ENCODE measurements at places on chromosomes 12 and 14. TPM values are rescaled to one million over a fixed set of nuclear protein-coding genes. Genes with fewer than 3 reads are reported as not detected.

Gene CCDC196
- 15.7 TPM for total RNA-seq

Gene DENND5B
- 60.4 TPM for total RNA-seq

Gene SLC4A8
- total RNA-seq: 78.6 TPM

Gene GDF3
- not detected for total RNA-seq

Gene PPP1R1A
- total RNA-seq: 6.1 TPM

Gene INTS13
- total RNA-seq: 18.2 TPM

Gene GLIPR1L1
- 9.1 TPM for total RNA-seq

Gene HHIPL1
- 2.7 TPM for total RNA-seq

DNA sequence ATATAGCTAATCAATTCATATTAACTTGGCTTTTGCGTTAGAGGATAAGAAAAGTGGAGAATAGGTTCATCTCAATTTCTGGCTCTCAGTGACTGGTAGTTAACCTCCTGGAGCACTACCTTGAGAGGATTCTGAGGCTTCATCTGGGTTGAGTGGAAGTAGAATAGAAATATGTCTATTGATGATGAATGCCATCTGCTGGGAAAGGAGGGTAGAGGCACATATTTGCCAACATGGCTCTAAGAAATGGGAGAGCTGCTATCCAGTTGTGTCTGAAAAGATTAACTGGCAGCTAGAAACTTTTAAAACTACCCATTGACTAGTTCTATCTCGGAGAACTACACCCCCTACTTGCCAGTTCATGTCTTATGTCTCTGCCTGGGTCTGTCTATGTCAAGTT, 530.1 kb downstream of the NRXN3 start:
- no peak for DNase-seq
- no peak overlapping the region for H3K27ac ChIP-seq
- H3K27me3 ChIP-seq: no peaks in the 10 kb centered on the region
- no peaks in the 10 kb centered on the region for H3K36me3 ChIP-seq
- no peaks in the 10 kb centered on the region for H3K4me1 ChIP-seq
- no peak overlapping the region for H3K4me3 ChIP-seq

GRCh38 chr12:49098035-49098451, 3.4 kb upstream of the DHH start:
- H3K27ac ChIP-seq: no peak overlapping the region
- H3K4me1 ChIP-seq: peaks cover 5% of the 10 kb centered on the region
- H3K36me3 ChIP-seq: no peaks in the 10 kb centered on the region

DNA sequence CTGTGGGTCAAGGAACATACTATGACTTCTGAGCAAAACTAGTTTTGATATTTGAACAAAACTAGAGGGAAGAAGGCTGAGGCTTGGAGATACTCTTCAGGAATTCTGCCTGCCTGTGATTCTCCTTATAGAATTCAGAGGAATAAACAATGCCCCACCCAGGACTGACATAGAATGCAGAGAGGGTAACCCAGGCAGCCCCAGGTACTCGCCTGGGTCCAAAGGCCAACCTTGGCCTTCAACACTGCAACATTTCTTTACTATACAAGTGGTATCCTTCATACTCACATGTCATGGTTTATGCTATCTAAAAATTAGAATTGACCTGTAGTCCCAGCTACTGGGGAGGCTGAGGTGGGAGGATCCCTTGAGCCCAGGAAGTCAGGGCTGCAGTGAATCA, 217.0 kb upstream of the FOXN3 start:
- H3K4me1 ChIP-seq: peaks cover 6% of the 10 kb centered on the region
- no peak overlapping the region for H3K27ac ChIP-seq
- H3K4me3 ChIP-seq: no peak overlapping the region
- no peaks in the 10 kb centered on the region for H3K36me3 ChIP-seq

- H3K27me3 ChIP-seq: no peaks in the 10 kb centered on the region
- H3K4me1 ChIP-seq: peaks cover 43% of the 10 kb centered on the region
- peak overlapping the region; percentile 81 for H3K27ac ChIP-seq
- H3K36me3 ChIP-seq: no peaks in the 10 kb centered on the region
- DNase-seq: peak; percentile 77
Measured at GRCh38 chr14:50001151-50001998, 108.5 kb downstream of the ARF6 start.

DNA sequence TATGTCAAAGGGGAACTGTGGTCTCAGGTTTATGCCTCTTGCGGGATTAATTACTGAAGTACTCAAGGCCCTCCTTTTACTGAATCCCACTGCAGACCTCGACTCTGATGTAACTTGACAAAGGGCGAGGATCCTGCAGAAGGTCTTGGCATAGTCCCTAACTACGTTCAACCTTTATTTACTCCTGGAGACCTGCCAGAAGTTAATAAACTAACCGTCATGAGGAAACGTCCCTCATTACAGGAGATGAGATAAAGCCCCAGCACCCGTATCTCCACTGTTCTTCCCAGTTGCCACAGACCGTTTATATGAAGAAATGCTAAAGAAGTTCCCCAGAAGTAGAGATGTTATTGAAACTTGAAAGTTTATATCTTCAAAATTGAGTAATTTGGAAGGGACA, 190.9 kb downstream of the ETV6 start:
- H3K4me1 ChIP-seq: peaks cover 55% of the 10 kb centered on the region
- peak; percentile 2 for DNase-seq
- H3K36me3 ChIP-seq: no peaks in the 10 kb centered on the region
- H3K27me3 ChIP-seq: no peaks in the 10 kb centered on the region
- no peak overlapping the region for H3K27ac ChIP-seq

DNA sequence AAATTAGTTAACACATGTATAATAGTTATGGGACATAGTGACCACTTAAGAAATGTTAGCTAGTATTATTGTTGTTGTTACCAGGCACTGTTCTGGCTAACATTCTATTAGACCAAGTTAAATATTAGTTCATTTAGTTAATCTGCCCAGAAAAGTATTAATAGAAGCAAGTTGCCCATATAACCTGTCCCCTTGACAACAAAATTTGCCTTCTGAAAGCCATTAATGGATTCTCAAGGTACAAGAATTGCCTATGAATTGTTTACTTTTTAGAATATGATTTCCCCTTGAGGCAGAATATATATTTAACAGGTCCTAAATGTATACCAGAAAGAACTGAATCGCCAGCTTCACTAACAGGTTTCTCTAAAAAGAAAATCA, 167.3 kb upstream of the TMCC3 start:
- no peaks in the 10 kb centered on the region for H3K4me1 ChIP-seq
- no peaks in the 10 kb centered on the region for H3K36me3 ChIP-seq
- H3K27me3 ChIP-seq: no peaks in the 10 kb centered on the region

- no peaks in the 10 kb centered on the region for H3K4me1 ChIP-seq
- no peak overlapping the region for H3K27ac ChIP-seq
Measured at GRCh38 chr12:109385339-109386058, 37.8 kb downstream of the MYO1H start.

GRCh38 chr12:62716866-62717525, 218.0 kb downstream of the PPM1H start:
- peaks cover 13% of the 10 kb centered on the region for H3K4me1 ChIP-seq
- no peaks in the 10 kb centered on the region for H3K27me3 ChIP-seq
- H3K27ac ChIP-seq: no peak overlapping the region
- no peak for DNase-seq

DNA sequence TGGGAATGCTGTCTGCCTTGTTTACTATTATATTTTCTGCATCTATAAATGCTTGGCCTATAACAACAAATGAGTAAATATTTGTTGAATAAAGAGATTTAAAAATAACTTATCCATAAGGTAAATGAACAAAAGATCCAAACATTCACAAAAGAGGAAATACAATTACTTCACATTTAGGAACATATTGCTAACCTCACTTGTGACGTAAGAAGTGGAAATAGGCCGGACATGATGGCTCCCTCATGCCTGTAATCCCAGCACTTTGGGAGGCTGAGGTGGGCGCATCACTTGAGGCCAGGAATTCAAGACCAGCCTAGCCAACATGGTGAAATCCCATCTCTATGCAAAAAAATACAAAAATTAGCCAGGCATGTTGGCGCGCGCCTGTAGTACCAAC, 25.7 kb upstream of the CKAP4 start:
- no peak overlapping the region for H3K27ac ChIP-seq
- no peak overlapping the region for H3K4me3 ChIP-seq
- no peaks in the 10 kb centered on the region for H3K4me1 ChIP-seq
- H3K27me3 ChIP-seq: no peaks in the 10 kb centered on the region

DNA sequence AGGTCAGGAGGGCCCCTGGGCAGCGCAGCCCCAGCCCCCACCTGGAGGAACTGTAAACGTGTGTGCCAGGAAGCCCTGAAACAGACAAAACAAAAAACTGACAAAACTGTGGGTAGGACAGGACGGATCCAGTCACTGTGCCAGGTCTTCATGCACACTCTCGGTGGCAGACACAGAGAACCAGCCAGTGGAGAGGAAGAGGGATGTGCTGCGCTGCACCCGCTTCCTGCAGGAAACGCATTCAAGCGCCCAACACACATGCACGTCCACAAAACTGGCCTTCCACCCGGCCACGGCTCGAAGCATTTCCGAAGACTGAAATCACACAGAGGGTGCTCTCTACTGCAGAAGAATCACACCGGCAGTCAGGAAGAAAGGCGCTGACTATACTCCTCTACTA, 16.9 kb downstream of the BRF1 start:
- no peaks in the 10 kb centered on the region for H3K36me3 ChIP-seq
- H3K4me3 ChIP-seq: no peak overlapping the region
- H3K27me3 ChIP-seq: no peaks in the 10 kb centered on the region

GRCh38 chr14:66011855-66012254, 474.3 kb upstream of the CCDC196 start:
- no peak overlapping the region for H3K4me3 ChIP-seq
- no peak overlapping the region for H3K27ac ChIP-seq
- no peak for DNase-seq
- H3K36me3 ChIP-seq: no peaks in the 10 kb centered on the region
- H3K27me3 ChIP-seq: no peaks in the 10 kb centered on the region

GRCh38 chr12:1429980-1430379, 164.4 kb downstream of the FBXL14 start:
- H3K4me1 ChIP-seq: no peaks in the 10 kb centered on the region
- H3K4me3 ChIP-seq: no peak overlapping the region
- no peaks in the 10 kb centered on the region for H3K27me3 ChIP-seq

GRCh38 chr12:102573237-102573636, 92.9 kb upstream of the IGF1 start:
- no peaks in the 10 kb centered on the region for H3K27me3 ChIP-seq
- no peak for DNase-seq
- H3K27ac ChIP-seq: no peak overlapping the region
- no peaks in the 10 kb centered on the region for H3K36me3 ChIP-seq
- H3K4me1 ChIP-seq: no peaks in the 10 kb centered on the region

GRCh38 chr12:109625131-109625559, 51.6 kb downstream of the MVK start:
- no peak overlapping the region for H3K27ac ChIP-seq
- H3K36me3 ChIP-seq: no peaks in the 10 kb centered on the region
- peak; percentile 23 for DNase-seq
- no peaks in the 10 kb centered on the region for H3K27me3 ChIP-seq
- no peaks in the 10 kb centered on the region for H3K4me1 ChIP-seq

- H3K27ac ChIP-seq: no peak overlapping the region
- no peaks in the 10 kb centered on the region for H3K4me1 ChIP-seq
- DNase-seq: no peak
- no peaks in the 10 kb centered on the region for H3K36me3 ChIP-seq
- H3K27me3 ChIP-seq: no peaks in the 10 kb centered on the region
Measured at GRCh38 chr12:71460850-71461609, 21.4 kb downstream of the LGR5 start.

- H3K27me3 ChIP-seq: no peaks in the 10 kb centered on the region
- H3K4me3 ChIP-seq: no peak overlapping the region
- H3K4me1 ChIP-seq: no peaks in the 10 kb centered on the region
- H3K36me3 ChIP-seq: no peaks in the 10 kb centered on the region
- no peak overlapping the region for H3K27ac ChIP-seq
Measured at GRCh38 chr12:131737150-131737827, 26.4 kb downstream of the SFSWAP start.

GRCh38 chr12:94284859-94285258, 136.5 kb downstream of the PLXNC1 start:
- H3K4me3 ChIP-seq: no peak overlapping the region
- no peaks in the 10 kb centered on the region for H3K27me3 ChIP-seq
- peaks cover 8% of the 10 kb centered on the region for H3K4me1 ChIP-seq
- H3K27ac ChIP-seq: no peak overlapping the region

DNA sequence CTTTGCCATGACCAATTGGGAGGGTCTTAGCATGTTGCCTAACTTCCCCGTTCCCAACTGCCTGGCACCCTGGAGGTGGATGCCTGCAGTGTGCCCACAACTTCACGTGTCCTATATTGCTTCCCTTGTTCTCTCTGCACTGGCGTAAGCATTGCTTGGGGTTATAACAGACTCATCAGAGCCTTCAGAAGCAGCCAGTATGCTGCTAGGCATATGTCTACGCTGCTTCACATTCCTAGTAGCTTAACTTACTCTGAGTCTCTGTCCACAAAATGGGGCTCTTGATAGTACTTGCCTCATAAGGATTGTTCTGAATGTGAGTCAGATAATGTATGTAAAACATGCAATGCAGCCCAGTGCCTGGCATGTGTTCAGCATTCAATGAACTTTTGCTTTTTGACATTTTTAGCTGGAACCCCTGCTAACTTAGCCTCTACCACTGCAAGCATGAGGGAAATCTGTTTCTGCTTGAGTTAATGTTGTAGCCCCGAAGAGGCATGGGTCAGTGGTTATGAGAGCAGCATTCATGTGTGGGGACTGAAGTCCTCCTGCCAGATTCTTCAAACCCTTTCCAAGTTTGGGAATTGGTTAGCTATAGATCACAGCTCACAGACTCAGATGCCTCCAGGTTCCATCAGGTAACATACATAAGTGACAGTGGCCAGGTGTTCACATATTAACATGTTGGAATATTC, 2.8 kb downstream of the SLC5A8 start:
- H3K27ac ChIP-seq: no peak overlapping the region
- H3K36me3 ChIP-seq: no peaks in the 10 kb centered on the region
- no peak for DNase-seq
- no peaks in the 10 kb centered on the region for H3K4me1 ChIP-seq

DNA sequence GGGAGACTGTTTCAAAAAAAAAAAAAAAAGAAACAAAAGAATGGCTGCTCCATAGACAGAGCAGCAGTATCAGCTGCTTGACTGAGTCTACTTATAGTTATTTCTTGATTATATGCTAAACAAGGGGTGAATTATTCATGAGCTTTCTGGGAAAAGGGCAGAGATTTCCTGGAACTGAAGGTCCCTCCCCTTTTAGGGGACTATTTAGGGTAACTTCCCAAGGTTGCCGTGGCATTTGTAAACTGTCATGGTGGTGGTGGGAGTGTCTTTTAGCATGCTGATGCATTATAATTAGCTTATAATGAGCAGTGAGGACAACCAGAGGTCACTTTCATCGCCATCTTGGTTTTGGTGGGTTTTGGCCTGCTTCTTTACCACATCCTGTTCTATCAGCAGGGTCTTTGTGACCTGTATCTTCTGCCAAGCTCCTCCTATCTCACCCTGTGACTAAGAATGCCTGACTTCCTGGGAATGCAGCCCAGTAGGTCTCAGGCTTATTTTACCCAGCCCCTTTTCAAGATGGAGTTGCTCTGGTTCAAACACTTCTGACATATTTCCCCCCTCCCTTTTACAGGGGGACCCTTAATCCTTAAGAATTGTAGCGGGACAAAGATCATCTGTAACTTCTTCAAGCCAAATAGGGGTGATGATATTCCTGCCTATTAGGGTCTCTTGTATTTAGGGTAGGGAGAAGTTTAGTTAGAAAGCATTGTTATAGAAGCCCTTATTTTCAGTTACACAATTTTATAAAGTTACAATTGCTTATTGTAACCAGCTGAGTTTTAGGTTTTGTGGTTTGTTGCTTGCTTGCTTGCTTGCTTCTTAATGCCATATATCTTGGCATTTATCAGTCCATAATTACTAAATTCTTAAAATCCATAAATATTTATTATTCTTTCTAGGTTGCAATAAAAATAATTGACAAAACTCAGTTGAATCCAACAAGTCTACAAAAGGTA, 42.5 kb downstream of the MARK3 start:
- H3K4me3 ChIP-seq: no peak overlapping the region
